ENCODE measurements at places on chromosomes 4 and X.
A peak's percentile ranks its signal among the peaks of the same experiment; 100 is the strongest.

DNA sequence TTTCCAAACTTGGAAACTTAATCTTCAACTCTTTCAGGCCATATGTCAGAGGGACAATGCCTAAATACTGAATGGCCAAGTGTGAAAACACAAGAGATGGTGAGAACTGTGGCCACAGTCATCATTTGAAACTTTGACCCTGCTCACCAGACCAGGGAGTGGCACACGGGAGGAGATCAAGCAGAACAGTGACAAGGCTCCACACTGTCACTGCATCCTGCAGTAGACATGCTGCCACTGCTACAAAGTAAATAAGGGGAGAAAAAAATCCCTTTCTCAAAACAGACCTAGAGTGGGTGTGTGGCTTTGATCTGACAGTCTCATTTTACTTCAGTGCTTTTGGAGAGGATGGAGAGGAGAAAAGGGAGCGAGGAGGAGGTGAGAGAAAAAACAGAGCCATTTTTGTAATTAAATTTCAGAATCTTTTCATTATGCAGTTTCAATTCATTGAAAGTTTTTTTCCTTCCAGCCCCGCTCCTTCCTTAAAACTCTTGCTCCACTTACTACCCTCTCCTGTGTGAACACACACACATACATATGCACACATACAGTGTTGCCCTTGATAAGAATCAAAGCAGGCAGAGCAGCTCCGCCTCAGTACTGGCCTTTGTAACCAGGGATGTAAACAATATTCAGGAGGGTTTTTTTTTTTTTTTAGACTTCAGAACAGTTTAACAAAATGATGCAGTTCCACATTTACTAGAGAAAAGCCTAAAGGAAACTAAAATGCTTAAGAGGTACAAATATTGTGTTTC lies 34.4 kb downstream of the NEXMIF start:
- DNase-seq, result no peak

- DNase-seq, result no peak
Observed at GRCh38 chr4:141727420-141727819, 91.0 kb downstream of the IL15 start.

DNA sequence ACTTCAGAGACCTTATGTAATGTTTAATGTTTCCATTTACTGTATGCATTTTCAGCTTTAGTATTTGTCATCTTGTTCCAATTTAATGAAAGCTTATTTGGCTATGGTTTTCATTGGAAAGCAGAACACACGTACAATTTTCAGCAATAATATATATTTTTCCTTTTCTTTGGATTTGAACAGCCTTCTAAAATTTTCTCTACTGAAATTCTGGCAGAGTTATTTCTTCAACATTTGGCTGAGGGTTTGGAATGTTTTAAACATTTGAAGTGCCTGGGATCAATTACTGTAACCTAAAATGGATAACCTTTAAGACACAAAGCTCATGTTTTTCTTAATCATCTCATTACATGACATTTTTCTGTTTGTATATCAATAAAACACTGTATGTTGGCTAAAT lies 156.9 kb downstream of the TENM3 start:
- no peak for DNase-seq

DNA sequence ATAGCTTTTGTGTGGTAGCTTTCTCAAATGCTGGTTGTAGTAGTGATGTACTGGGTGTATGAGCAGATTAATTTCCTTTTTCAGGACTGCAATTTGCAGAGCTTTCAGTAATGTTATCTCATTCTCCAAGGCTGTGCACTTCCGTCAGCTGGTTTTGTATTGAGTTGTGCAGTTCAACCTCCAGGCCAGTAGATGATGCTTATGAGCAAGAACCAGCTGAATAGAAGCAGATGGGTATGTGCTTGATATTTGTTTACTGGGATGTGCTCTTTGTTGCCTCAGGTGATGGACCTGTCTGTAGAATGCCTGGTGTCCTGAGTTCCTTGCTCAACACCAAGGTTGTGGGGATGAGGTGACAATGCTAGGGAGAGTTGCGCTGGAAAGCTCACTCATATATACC lies 462.8 kb downstream of the PCDH18 start:
- DNase-seq, result no peak

- no peak for DNase-seq
Observed at GRCh38 chr4:10281996-10282395, 165.4 kb upstream of the WDR1 start.

GRCh38 chr4:48195853-48196252 lies 61.8 kb upstream of the TXK start:
- DNase-seq, result no peak

GRCh38 chr4:80009806-80010205 lies 63.2 kb downstream of the ANTXR2 start:
- no peak for DNase-seq

- no peak for DNase-seq
Observed at GRCh38 chrX:71615954-71616353, 2.4 kb downstream of the CXCR3 start.

- DNase-seq, result no peak
Observed at GRCh38 chr4:114017120-114017917, 37.9 kb upstream of the ARSJ start.

- no peak for DNase-seq
Observed at GRCh38 chr4:149955780-149956390, 122.4 kb upstream of the DCLK2 start.

- no peak for DNase-seq
Observed at GRCh38 chrX:317424-318067, 1.1 kb downstream of the GTPBP6 start.

- DNase-seq, result no peak
Observed at GRCh38 chrX:18422325-18422724, 3.1 kb upstream of the CDKL5 start.

DNA sequence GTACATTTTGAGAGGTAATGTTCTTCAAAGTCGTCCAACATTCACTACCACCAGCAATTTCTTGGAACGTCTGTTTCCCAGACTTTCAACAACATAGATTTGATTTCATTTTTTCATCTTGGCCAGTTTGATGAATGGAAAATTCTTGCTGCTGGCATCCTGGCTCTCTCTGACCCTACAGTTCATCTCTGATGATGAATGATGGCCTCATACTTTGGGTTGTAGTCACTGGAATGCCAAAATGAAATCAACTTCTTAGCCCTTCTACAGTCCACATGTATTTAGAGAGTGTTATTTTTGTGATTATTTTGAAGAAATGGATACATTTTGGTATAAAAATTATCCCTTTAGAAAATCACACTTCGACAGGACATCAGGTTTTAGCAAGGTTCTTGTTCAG lies 8.8 kb downstream of the CHST7 start:
- DNase-seq, result no peak

DNA sequence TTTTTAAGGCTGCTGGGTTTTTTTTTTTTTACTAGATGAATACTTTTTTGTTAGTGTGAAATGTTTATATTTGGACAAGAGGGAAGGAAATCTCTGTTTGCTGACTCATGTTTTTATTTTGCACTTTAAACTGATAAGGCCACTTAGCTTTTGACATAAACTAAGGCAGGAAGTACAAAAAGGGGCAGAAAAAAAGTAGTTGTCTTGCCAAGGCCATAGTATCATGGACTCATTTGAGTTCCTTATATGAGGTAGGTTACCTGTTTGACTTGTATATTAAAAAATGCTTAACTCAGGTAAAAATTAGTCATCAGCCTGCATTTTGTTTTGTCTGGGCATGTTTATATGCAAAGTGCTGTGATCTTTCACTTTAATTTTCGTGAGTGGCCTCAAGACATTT lies 26.0 kb downstream of the SMAD1 start:
- DNase-seq, result no peak

- no peak for DNase-seq
Observed at GRCh38 chrX:88604433-88605221, 142.4 kb upstream of the CPXCR1 start.

DNA sequence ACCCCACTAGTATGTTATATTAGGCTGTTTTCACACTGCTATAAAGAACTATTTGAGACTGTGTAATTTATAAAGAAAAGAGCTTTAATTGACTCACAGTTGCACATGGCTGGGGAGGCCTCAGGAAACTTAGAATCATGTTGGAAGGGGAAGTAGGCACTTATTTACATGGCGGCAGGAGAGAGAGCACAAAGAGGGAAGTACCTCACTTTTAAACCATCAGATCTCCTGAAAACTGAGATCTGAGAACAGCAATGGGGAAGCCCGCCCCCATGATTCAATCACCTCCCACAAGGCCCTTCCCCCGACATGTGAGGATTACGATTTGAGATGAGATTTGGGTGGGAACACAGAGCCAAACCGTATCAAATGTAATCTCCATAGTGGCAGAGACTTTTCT lies 45.4 kb upstream of the XK start:
- no peak for DNase-seq

- DNase-seq, result no peak
Observed at GRCh38 chr4:67292636-67293035, 252.7 kb downstream of the CENPC start.

DNA sequence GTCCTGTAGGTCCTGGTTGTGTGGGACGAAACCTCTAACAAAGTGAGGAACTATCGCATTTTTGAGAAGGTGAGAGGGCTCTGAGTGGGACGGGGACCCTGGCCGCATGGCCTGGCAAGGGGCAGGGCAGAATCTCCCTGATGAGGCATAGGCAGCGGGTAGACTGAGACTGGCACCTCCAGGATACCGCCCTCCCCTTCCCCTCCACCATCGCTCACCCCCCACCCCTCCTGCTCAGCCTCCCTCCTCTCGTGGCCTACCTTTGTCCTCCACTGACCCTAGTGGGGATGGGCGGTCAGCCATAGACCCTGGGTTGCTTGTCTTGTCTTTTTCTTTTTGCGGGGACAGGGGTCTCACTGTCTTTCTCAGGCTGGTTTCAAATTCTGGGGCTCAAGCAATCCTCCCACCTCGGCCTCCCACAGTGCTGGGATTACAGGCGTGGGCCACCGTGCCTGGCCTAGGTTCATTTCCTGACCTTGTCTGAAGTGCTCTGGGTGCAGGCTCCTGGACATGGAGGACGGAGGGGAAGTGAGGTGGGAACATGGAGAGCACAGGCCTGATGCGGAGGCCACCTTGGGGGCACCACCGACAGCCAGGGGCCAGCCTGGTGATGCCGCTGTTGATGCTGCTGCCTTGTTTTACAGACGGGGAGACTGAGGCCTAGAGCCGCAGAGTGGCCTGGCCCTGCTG lies 10.5 kb upstream of the ADD1 start:
- DNase-seq, result no peak

GRCh38 chrX:153441296-153441695 lies 4.6 kb downstream of the TREX2 start:
- DNase-seq, result no peak

GRCh38 chr4:54908763-54909162 lies 216.6 kb downstream of the KDR start:
- DNase-seq, result no peak

DNA sequence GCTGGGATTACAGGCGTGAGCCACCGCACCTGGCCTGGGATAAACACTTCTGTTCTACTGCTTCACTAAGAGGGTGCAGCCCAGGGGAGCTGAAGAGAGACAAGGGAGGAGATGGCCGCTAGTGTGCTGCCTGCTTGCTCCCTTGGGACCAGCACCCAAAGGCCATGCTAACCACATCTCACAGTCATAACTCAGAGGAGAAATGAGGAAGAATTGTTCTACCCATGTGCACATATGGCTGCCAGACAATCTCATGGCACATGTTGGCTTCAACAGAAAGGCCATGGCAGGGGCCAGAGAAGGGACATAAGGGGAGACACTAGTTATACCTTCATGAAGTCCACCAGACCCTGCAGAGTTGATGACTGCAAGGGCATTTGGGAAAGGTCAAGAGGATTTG lies 22.4 kb downstream of the CLDN22 start:
- no peak for DNase-seq

- no peak for DNase-seq
Observed at GRCh38 chr4:81481151-81481550, 9.4 kb upstream of the RASGEF1B start.

DNA sequence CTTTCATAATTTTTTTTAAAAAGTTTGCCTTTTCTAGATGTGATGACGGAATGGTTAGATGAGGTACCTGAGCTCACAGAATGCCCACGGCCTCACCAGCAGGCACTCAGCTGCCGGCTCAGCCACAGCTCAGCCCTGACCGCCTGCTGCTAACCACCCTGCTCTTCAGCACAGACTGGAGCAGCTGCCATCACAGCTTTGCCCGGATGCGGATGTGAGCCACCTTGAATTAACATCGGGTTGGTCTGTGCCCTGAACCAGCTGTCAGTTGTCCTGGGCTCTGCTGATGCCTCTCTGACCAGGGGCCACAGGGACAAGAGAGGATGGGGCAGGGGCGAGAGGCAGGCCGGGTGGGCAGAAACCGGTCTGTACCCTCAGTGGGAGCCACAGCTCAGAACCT lies 93.3 kb downstream of the HMX1 start:
- DNase-seq, result no peak

DNA sequence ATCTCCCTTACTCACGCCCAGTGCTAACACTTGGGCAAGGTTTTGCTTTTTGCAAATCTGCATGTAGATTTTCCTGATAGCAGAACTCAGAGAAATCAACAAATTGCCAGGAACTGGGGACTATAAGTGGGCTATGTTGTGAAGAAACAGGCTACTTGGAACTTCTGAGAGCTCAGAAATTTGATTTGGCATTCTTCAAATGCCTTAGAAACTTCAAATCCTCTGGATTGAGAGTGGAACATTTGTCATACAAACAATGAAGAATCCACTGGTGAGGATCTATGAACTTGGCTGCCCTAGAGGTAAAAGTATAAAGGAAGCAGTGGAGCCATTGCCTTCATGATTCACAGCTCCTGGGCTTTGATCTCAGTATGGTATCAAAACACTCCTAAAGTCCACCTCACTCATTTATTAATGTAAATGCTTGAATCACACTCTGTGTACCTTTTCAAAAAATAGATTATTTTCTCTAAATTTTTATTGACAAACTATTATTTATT lies 126.0 kb downstream of the GLRA3 start:
- DNase-seq, result no peak

DNA sequence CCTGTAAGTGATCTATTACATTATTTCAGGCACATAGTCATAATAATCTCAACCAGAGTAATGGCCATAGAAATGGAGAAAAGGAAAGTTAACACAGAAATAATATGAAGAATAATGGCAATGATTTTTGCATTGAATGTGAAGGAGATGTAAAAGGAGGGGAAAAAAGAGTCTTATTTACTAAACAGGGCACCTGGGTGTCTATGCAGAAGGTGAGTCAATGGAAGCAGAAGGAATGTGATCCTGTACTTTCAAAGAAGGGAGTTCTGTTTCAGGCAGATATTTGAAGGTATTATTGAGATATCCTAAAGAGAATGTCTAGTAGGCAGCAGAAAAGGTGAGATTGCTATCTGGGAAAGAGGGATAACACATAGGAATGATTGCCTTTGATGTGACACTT lies 279.9 kb downstream of the INPP4B start:
- DNase-seq, result no peak

GRCh38 chr4:47733302-47734175 lies 104.3 kb downstream of the CORIN start:
- DNase-seq, result peak; percentile 26
